ENCODE measurements at places on chromosomes 7 and 10.
A peak's percentile ranks its signal among the peaks of the same experiment; 100 is the strongest.

GRCh38 chr10:7186387-7187018 lies 224.3 kb downstream of the SFMBT2 start:
- DNase-seq: no peak

- no peak for DNase-seq
Measured at GRCh38 chr10:33164060-33164709, 170.3 kb downstream of the NRP1 start.

GRCh38 chr10:7417807-7418206 lies 7.0 kb upstream of the SFMBT2 start:
- DNase-seq: no peak

GRCh38 chr7:117210397-117210796 lies 112.5 kb downstream of the WNT2 start:
- no peak for DNase-seq

DNA sequence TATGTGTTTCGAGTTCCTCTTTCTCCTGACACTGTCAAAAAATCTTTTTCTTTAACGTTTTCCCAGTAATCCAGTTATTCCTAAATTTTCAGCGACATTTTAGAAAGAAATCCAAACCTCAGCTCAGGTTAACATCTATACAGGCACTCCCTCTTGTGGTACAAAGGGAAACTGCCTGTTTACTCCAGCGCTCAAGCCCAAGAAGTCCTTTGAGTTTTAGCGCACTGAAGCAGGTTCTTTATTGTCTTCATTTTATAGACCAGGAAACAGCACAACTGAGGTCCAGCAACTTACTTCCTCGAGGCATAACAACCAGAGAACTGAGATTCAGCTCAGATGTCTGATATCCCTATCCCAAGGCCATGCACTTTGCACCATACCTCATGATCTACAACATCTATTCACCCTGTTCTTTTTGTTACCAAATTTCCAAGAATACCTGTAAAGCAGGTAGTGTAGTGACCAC lies 287.2 kb upstream of the MKLN1 start:
- DNase-seq: peak; percentile 60

DNA sequence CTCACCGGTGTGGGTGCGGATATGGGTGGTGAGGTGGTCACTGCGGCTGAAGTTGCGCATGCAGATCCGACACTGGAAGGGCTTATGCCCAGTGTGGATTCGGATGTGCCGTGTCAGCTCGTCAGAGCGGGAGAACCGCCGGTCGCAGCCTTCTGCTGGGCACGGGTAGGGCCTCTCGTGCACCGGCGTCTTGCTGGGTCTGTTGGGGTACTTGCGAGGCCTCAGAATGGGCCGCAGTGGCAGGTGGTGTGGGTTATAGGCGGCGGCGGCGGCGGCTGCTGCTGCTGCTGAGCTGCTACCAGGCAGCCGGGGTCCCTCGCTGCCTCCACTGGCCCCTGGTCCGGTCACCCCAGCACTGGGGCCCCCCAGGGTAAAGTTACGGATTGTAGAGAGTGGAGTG lies 2.7 kb downstream of the EGR2 start:
- no peak for DNase-seq

- DNase-seq: no peak
Measured at GRCh38 chr7:108825581-108825909, 255.9 kb downstream of the DNAJB9 start.

DNA sequence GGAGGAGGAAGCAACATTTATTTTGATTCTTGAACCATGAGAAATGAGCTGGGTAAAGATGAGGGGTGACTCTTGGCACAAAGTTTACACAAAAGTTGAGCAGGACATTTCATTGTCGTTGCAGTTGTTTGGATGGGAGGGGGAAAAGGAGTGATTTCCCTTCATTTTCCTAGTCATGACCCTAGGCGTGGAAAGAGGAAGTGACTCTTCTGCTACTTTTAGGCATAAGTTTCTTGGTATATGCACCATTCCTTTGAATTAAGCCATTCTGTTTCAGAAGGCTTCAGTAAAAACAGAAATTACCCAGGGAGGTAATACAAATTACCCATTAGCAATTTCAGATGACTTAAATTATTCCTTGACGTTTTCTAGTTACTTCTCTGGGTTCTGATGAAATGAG lies 113.9 kb upstream of the FAM171A1 start:
- DNase-seq: no peak

DNA sequence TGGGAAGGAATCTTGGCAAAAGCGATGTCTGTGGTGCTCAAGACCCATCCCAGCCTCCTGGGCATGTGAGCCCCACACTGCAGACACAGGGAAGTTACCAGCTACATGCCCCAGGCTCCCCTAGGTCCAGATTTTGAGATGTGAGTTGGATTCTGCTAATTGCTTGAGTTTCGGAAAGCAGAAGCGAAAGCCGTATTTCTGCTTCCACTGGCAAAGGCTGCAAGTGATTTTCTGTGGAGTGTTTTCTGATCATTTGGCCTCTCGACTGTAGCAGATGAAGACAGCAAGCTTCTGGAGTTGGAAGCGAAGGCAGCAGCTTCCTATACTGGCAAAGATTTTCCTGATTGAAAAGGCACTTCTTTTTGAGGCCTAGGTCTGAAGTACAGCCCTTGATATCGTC lies 29.6 kb downstream of the ANKRD16 start:
- no peak for DNase-seq

GRCh38 chr10:132360766-132361447 lies 28.9 kb downstream of the LRRC27 start:
- DNase-seq: peak; percentile 78

DNA sequence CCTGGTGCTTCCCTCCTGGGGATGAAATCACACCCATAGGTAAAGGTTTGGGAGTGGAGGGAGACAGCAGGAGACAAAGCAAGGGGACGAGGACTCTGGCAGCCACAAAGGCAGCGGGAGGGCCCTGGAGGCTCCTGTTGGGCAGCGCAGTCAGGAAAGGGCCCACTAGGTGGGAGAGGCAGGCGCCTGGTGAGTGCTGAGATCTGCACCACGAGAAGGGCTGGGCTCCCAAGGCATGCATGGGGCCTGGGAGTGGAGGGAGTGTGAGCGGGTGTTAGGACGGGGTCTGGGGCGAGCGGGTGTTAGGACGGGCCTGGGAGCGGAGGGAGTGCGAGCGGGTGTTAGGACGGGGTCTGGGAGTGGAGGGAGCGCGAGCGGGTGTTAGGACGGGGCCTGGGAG lies 13.0 kb downstream of the GET4 start:
- DNase-seq: no peak

GRCh38 chr10:85280014-85280413 lies 951.6 kb downstream of the CCSER2 start:
- DNase-seq: peak; percentile 20
